ENCODE measurements at places on chromosomes 5 and 9.

- DNase-seq: no peak
Measured at GRCh38 chr5:96110300-96110699, 148.6 kb upstream of the ELL2 start.

- DNase-seq: peak; percentile 49
Measured at GRCh38 chr9:83956086-83956435, 24.0 kb downstream of the HNRNPK start.

DNA sequence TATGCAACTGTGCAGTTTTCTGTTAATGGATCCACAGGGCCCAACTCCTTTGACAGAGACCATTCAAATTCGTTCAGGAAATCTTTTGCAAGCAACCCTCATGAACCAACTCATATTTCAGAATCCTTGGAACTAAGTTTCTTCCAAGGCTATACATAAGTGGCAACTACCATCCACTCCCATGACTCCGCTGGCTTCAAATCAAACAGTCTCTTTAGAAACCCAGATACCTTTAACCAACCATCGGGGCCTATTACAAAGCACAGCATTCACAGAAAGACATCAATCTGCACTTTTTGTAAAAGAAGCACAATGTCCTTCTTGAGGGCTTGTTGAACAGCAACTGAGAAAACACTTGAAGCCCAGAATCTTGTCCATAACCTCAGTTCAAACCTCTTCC lies 526.9 kb downstream of the DTWD2 start:
- DNase-seq: no peak

DNA sequence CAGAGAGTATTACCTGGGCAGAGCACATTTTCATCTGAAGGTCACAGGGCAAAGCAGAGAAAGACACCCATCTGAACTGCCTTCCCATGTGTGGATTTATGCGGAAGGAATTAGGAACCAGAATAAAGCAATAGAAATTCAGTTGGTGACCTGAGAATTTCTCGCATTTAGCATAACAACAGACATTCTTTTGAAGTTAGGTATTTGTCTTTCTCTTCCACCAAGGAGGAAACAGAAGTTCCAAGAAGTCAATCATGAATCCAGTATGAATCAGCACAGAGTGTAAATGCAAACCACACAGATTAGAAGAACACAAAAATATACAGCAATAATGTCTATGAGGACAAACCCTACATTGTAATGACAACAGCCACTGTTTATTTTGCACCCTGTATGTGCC lies 515.2 kb upstream of the BRINP1 start:
- no peak for DNase-seq

- no peak for DNase-seq
Measured at GRCh38 chr5:14118551-14119320, 24.4 kb upstream of the TRIO start.

- no peak for DNase-seq
Measured at GRCh38 chr9:134489621-134490408, 151.8 kb upstream of the COL5A1 start.

DNA sequence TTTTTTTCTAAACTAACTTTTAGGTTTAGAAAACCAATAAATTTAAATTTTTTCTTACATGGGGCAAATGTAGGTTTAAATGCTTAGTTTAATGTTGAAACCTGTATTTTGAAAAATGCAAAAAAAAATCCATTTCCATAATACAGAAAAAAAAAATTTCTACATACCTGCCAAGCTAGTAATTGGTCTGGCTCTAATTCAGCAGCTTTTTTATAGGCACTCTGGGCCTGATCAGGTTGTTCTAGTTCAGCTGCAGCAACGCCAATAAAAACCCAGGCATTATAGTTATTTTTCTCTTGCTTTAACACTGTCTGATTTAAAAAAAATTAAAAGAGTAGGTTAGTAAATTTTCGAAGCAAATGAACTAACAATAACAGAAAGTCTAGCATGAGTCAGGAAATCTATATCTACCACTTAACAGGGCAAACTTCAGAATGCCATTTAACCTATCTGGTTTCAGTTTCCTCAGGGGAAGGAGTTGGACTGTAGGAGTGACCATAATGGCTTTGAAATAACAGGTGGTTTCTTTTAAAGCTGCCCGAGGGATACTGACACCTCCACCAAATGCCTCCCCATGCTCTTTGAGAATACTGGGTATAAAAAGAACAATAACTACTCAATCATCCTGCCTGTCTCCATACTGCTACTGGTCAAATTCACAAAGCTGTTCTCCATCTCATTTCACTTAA lies 11.6 kb downstream of the SKIC3 start:
- DNase-seq: no peak

DNA sequence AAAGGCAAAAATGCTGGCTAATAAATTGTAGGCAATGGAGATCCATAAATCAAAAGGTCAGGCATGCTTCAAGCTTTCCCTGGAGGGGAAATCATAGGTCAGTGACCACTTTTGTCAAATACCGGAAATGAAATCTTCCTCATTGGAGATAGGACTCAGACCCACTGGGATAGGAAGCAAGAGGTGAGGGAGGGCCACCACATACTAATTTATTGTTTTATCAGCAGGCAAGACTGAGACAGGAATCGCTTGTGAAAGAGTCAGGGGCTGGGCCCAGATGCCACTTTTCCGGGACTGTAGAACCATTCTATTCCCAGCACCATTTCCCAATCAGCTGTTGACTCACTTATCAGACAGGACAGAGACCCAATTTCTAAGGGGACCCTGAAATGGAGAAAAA lies 256.3 kb upstream of the TRIM32 start:
- DNase-seq: no peak

GRCh38 chr5:67799732-67800234 lies 415.8 kb upstream of the PIK3R1 start:
- no peak for DNase-seq

GRCh38 chr5:83740741-83741140 lies 20.1 kb upstream of the HAPLN1 start:
- DNase-seq: no peak

- DNase-seq: no peak
Measured at GRCh38 chr9:134293031-134293521, 33.2 kb upstream of the RXRA start.

- peak; percentile 29 for DNase-seq
Measured at GRCh38 chr5:155651-156410, 35.5 kb upstream of the LRRC14B start.

DNA sequence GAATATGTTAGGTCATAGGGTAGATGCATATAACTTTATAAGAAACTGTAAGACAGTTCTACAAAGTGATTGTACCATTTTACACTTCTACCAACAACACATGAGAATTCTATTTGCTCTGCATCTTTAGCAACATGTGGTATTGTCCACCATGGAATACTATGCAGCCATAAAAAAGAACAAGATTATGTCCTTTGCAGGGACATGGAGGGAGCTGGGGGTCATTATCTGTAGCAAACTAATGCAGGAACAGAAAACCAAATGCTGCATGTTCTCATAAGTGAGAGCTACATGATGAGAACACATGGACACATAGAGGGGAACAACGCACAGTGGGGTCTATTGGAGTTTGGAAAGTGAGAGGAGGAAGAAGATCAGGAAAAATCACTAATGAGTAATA lies 22.2 kb upstream of the CER1 start:
- no peak for DNase-seq

- DNase-seq: no peak
Measured at GRCh38 chr9:270657-271237, 56.1 kb downstream of the DOCK8 start.

- no peak for DNase-seq
Measured at GRCh38 chr9:38106488-38106887, 37.5 kb upstream of the SHB start.

DNA sequence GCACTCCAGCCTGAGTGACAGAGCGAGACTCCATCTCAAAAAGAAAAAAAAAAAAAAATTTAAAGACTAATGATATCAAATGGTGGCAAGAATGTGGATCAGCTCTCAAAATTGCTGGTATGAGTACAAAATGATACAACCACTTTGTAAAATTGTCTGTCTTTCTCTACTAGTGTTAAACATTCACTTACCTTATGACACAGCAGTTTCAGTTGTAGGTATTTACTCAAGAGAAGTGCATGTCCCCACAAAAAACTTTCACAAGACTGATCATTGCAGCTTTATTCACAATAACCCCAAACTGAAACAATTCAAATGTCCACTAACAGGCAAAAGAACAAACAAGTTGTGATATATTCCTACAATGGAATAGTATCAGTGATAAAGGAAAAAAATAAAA lies 14.7 kb upstream of the CETN3 start:
- DNase-seq: no peak

- DNase-seq: no peak
Measured at GRCh38 chr5:88761939-88762338, 121.0 kb downstream of the MEF2C start.

DNA sequence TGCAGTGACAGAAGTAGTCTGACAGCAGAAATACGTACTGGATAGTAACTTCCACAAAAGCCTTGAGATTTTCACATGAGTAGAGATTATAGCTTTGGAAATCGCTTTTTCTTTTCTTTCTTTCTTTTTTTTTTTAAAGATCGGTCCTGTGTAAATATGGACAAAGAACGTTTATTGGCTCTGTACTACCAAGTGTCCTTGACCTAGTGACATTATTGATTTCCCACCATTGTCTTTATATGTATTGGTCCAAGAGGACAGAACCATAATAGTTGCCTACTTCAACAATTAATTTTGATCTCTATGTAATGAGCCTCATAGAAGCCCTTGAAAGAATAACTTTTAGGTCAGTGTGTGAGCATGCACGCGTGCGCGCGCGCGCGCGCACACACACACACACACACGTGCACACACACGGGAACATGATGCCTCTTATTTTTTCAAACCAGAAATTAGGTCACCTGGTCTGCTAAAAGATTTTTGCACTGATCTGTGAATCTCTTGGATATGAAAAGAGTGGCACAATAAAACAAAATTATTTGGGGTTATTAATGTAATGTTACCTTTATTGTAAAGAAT lies 516.8 kb downstream of the PSAT1 start:
- no peak for DNase-seq

- DNase-seq: no peak
Measured at GRCh38 chr9:91824151-91824550, 125.9 kb downstream of the ROR2 start.

- no peak for DNase-seq
Measured at GRCh38 chr9:16293610-16294009, 576.9 kb downstream of the BNC2 start.

DNA sequence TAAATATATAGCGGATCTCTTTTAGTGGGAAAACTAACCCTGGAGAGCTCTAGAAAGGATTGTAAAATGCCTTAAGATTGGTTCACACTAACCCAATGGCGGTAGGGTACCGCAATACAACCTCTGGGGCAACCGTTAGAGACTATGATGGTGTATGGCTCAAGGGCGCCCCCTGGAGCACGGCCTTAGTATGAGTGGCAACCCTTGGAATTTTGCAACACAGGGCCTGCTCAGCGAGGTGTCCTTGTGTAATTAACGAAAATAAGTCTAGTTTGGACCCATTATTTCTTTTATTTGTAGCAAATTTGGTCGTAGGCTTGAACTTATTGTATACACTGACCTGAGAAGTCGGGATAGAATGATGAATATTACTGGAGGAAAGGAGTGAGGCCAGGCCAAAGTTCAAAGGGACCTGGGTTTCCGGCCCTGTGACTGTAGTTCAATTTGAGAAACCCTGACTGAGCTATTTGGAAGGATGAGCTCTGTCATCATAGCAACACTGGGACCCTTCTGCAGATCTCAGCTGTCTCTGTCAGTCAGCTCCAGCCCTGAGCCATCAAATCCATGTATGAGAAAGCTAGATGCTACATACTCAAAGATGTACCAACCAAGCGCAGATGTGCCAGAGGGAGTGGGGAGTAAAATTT lies 54.8 kb downstream of the CAMK4 start:
- DNase-seq: no peak

DNA sequence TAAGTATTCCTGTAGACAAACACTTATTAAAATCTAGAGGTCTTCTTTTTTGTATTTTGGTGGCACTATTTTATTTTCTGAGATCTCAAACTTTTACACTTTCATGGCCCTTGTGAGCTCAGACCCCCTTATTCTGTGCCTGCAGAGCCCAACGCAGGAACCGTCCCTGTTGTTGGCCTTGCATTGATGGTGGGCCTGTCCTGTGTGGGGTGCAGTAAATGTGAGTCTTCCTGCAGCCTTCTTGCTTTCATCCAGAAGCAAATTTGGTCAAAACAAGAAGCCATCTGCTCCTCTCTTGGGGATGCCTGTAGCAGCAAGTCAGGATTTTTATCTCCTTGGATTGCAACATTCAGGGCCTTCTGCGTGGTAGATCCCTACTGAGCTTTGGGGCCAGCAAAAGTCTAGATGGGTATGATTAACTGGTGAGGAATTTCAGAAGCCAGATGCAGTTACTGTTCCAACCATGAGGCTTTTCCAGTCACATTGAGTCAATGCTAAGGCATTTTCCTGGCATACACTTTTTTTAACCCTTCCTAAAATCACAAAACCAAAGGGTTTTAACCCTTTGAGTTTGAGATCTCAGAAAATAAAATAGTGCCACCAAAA lies 31.7 kb downstream of the BASP1 start:
- DNase-seq: no peak

- DNase-seq: no peak
Measured at GRCh38 chr5:40021007-40021406, 596.2 kb upstream of the DAB2 start.

GRCh38 chr5:177195307-177195952 lies 61.9 kb downstream of the NSD1 start:
- no peak for DNase-seq

DNA sequence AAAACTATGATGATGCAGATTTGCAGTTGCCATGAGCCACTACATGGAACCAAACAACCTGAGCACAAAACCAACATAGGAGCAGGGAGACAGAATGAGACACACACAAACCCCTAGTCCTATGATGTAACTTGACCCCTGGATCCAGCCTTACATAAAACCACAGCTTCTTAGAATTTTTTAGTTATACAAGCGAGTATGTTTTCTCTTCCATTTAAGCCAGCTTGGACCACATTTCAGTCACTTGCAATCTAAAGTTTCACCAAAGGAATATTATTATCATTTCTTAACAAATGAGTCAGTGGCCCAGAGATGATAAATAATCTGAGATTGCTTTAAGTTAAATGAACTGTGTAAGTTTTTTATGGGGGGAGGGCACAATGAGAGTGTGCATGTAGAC lies 6.8 kb downstream of the SPOCK1 start:
- DNase-seq: no peak

DNA sequence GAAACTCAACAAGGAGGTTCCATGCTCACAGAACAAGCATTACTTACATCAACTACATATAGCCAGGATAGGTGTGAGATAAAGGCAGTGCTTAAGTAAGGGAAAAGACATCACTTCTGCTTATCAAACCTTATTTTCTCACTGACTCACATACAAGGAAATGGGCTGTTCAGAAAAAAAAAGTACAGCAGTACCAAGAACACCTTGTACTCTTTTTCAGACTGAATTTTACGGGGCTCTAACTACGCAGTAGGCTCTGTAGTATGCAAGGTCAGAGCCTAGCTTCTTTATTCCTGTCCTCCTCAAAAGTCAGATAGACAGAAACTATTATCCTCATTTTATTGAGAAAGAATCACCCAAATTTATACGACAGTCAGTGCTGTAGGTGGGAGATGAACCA lies 5.8 kb downstream of the PSMB7 start:
- no peak for DNase-seq

Measured in ureter (tissue), 1 donor.